Amniotic stem cell (primary cell): ENCODE measurements at places on chromosomes 7 and 10.

DNA sequence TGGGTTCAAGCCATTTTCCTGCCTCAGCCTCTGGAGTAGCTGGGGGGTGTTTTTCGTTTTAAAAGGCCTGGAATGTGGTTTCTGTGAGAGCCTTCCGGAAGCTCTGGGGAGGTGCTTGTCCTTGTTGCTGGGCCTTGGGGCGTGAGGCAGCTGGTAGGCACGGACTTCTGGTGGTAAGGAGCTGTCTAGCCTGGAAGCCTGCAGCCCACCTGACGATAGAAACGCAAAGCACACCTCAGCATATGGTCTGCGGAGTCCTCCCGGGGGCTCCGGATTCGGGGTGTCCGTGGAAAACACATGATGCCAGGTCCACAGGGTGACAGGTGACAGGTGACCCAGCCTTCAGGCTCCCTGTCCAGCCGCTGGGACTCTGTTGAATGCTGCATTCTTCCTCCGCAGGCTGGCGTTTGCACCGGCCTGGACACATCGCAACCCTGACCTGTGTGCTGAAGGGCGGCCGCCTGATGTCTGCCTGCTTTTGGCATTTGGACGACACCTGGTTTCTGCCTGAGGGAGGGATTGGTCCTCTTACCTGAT lies 37.3 kb downstream of the INPP5A start:
- no peak for DNase-seq

- DNase-seq: no peak
These were observed 378.8 kb upstream of the ETV1 start for GRCh38 chr7:14368285-14368684.

GRCh38 chr10:93006435-93007039 lies 54.1 kb upstream of the CYP26C1 start:
- peak; percentile 37 for DNase-seq

GRCh38 chr7:484356-485101 lies 35.1 kb downstream of the PDGFA start:
- DNase-seq: no peak

- DNase-seq: no peak
These were observed 8.6 kb upstream of the TLX1 start for GRCh38 chr10:101122270-101123084.

- peak; percentile 56 for DNase-seq
These were observed 2.0 kb downstream of the ZMIZ1 start for GRCh38 chr10:79070606-79071395.

- DNase-seq: no peak
These were observed 209.4 kb downstream of the CELF2 start for GRCh38 chr10:11227103-11227502.

DNA sequence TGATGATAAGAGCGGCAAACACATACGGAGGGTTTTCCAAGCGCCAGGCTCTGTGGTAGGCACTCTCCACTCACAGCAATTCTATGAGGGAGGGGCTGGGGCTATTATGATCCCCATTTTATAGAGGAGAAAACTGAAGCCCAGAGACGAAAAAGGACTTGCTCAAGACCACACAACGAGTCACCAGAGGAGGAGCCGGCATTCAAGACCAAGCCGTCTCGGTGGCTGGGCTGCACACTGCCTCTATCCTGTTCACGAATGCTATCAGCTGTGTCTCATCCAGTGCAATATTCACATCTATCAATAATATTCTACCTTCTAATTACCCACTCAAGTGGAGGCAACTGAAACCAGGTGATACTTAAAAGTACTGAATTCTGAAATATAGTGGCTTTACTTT lies 67.8 kb upstream of the NMT2 start:
- no peak for DNase-seq

GRCh38 chr7:141699860-141700259 lies 2.1 kb downstream of the DENND11 start:
- no peak for DNase-seq

- no peak for DNase-seq
These were observed 7.3 kb downstream of the EVX1 start for GRCh38 chr7:27249724-27250556.

DNA sequence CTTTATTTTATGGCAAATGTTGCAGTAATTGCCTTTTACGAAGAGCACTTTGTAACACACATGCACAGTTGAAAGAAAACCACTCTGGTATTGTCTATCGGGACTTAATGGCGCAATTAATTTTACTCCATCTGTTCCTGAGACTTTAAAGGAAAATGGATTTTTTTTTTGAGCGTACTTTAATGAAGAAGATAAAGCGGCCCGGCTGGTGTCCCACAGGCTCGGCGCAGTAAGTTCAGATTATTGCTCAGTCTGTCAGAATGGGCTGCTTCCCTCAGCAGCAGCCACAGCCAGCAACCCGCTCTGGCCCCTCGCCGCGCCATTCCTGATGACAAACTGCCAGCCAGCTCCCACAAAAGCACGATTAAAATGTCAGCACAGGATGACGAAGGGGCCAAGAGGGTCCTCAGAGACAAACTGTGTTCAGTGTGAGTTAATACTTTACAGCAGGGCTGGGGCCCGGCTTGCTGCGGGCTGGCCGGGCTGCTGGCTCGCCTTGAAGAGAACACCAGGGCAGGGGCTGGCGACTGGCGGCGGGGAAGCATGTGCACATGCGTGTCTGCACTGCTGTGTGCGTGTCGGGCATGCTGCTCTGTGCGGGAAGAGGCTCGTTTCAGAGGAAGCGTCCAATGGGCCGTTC lies 501.0 kb upstream of the GALNT17 start:
- no peak for DNase-seq

DNA sequence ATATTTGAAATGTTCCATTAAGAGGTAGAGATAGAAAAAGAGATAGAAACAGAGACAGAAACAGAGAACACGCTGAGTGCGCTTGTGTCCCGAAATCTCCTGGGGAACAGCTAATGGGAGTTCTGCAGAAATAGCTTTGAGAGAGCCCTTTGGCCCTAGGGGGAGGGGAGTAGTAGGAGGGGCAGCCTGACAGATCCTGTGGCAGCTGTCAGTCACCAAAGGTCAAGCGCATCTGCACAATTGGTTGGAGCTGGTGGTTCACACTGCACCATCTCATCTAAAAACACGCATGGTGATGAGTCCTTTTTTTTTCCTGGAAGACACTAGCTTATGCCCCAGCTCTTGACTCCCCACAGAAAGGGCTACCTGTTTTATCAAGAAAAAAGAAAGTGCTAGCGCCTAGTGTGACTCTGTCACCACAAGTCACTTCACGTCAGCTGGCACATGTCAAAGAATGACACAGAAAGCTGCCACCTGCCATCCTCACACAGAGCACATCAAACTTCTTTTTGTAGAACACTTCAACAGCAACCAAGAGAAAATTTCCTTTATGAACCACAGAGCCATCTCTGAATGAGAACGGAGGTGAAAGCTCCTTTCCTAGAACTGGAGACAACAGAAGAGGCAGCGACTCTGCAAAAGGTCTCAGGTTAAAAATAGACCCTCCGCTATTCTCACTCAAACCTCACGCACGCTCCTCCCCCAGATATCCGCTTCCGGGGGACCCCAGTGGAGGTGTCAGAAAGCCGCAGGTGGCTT lies 125.7 kb downstream of the GFRA1 start:
- no peak for DNase-seq

DNA sequence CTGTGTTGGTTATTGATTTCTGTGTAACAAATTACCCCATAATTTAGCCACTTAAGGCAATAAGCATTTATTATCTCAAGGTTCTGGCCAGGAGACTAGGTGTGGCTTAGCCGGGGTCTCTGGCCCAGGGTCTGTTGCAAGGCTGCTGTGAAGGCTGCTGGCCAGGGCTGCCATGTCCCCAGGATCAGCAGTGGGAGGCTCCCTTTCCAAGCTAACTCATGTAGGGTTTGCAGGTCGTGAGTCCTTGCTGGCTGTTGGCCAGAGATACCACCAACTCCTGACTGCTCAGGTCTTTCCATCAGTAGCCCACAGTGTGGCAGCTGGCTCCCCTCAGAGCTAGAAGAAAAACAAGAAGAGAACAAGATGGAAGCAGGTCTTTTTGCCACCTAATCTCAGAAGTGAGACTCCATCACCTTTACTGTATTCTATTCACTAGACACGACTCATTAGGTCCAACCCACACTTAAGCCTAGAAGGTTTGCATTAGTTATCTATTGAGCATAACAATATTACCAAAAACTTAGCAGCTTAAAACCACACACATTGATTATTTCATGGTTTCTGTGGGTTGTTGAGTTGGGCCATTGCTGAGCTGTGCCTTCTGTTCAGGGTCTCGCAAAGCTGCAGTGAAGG lies 185.6 kb downstream of the PFKFB3 start:
- DNase-seq: no peak

DNA sequence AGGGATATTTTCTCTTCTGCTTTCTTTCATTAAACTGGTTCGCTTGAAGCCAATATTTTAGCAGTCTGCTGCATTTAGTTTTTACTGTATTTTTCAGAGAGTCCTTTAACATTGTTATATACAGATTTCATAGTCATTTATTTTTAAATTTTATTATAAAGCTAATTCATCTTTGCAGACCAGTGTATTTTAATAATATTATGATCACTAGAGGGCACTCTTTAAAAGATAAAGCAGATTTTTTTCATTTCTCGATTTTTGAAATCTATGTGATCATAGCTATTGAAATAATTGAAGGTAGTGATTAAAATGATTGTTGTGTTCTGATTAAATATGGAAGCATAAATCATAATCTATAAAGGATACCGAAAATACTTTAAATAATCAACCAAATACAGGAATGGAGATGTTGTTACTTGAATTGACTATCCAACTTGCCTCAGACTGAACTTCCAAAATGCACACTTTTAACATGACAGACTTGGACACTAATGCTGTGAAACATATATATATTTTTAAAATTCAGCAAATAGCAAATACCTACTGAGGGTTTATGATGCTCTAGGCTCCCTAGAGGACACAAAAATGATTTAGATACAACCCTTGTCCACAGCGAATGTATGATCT lies 35.2 kb downstream of the ST7 start:
- no peak for DNase-seq

DNA sequence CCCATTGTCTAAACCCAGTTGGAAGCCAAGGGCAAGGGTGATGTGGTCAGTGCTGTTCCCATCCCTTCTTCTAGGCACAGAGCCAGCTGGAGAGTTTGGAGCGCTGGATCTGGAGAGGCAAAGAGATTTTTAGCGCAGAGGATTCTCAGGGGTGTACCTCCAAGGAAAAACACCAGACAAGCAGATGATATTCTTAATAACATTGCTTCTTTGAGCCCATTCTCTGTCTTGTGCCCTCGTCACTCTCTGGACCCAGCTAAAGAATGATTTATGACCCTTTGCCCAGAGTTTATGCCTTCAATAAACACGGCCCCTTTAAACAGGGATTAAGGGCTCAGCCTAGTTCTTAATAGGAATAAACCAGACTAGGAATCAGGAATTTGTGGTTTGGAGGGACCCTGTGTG lies 4.7 kb upstream of the HIP1 start:
- no peak for DNase-seq

GRCh38 chr7:17126413-17127268 lies 171.8 kb upstream of the AHR start:
- no peak for DNase-seq

- no peak for DNase-seq
These were observed 326.1 kb downstream of the PLXDC2 start for GRCh38 chr10:20142311-20142710.

DNA sequence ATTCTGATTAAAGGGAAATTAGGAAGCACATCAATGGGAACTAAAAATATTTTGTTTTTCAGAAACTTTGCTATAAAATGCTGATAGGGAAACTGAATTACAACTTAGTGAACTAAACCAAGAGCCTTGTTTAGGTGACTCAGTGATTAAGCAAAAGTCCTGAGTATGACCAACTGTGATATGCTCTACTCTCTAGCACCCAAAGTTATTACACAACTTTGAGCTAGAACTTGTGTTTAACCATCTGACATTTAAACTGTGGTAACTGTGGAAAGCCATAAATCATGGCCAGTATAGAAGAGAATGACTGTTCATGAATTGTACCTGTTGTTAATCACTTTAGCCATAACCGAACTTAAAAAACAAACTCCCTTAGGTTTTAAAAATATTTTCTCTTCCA lies 127.4 kb downstream of the ZNF365 start:
- no peak for DNase-seq

- no peak for DNase-seq
These were observed 9.9 kb upstream of the FAM180A start for GRCh38 chr7:135758531-135758932.

DNA sequence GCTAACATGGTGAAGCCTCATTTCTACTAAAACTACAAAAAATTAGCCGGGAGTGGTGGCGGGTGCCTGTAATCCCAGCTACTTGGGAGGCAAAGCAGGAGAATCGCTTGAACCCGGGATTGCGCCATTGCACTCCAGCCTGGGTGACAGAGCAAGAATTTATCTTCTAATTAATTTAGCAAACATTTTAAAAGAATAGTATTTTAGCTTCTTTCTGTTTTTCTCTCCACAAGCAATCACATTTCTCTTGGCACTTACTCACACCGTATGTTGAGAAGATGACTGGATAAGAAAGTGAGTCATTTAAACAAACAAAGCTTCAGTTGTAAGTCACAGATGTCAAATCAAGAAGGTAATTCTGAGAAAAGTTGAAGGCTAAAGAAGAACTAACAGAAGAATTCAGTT lies 264.0 kb downstream of the ARL4A start:
- peak; percentile 46 for DNase-seq

GRCh38 chr7:138396251-138397070 lies 63.6 kb upstream of the TRIM24 start:
- no peak for DNase-seq

- no peak for DNase-seq
These were observed 182.9 kb upstream of the SHH start for GRCh38 chr7:155995183-155995612.

- DNase-seq: no peak
These were observed 91.4 kb downstream of the TPST1 start for GRCh38 chr7:66296557-66296956.
